ENCODE measurements at places on chromosomes 12 and 14.

DNA sequence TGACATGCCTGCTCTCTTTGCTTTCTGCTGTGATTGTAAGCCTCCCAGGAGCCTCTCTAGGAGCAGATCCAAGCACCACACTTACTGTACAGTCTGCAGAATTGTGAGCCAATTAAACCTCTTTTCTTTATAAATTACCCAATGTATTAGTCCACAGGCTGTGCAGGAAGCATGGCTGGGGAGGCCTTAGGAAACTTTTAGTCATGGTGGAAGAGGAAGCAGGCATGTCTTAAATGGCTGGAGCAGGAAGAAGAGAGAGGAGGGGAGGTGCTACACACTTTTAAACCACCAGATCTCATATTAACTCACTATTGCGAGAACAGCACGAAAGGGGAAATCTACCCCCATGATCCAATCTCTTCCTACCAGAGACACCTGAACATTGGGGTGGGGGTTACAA lies 108.9 kb downstream of the DERA start:
- DNase-seq, result no peak

- DNase-seq, result no peak
Measured at GRCh38 chr12:80877721-80878265, 59.9 kb downstream of the LIN7A start.

DNA sequence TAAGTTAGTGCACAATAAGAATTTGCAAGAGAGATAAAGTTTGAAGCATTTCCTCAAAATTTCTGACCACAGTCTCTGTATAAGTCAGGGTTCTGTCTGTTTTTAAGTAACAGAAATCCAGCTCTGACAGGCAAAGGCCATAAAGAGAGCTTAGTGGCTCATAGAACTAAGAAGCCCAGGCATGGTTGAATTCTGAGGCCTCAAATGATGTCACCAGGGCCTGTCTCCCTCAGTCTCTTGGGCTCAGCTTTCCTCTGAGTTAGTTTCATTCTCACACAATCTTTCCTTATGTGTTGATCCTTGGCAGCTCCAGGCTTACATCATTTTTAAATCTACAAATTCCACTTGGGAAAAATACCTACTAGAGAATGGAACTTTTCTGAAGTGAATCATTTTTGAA lies 173.4 kb upstream of the ATP2B1 start:
- no peak for DNase-seq

GRCh38 chr12:75979181-75979580 lies 52.4 kb downstream of the PHLDA1 start:
- no peak for DNase-seq

Measured in AG04450 (cell line).